Diencephalon (tissue), 1 donor: ENCODE measurements at places on chromosomes 11 and 22. TPM values are rescaled to one million over a fixed set of nuclear protein-coding genes. Genes with fewer than 3 reads are reported as not detected.

The OR52H1 gene
- total RNA-seq: 0.69 TPM

The ACTN3 gene
- total RNA-seq: 0.23 TPM

The TCIRG1 gene
- 4.8 TPM for total RNA-seq

The OR6A2 gene
- 1.8 TPM for total RNA-seq

The HBD gene
- not detected for total RNA-seq

The CALCA gene
- not detected for total RNA-seq

The RPS19BP1 gene
- 35.8 TPM for total RNA-seq

The KIRREL3 gene
- 30.0 TPM for total RNA-seq

The FJX1 gene
- total RNA-seq: 46.4 TPM

The RHOD gene
- 0.23 TPM for total RNA-seq

The DMC1 gene
- total RNA-seq: 7.6 TPM

The SAA1 gene
- total RNA-seq: not detected

The ANKK1 gene
- 0.23 TPM for total RNA-seq

The CCDC157 gene
- total RNA-seq: 9.9 TPM

The SEC14L6 gene
- 2.1 TPM for total RNA-seq

The TTC12 gene
- total RNA-seq: 11.1 TPM

The P2RY6 gene
- 0.92 TPM for total RNA-seq

The ADAMTS8 gene
- total RNA-seq: 2.5 TPM

The ARHGAP8 gene
- total RNA-seq: 1.4 TPM

The GGTLC3 gene
- not detected for total RNA-seq

The ACCS gene
- total RNA-seq: 16.6 TPM

The CNGA4 gene
- total RNA-seq: 0.23 TPM

The NPTXR gene
- total RNA-seq: 64.6 TPM

The MYBPC3 gene
- total RNA-seq: not detected

The FGF4 gene
- total RNA-seq: not detected

The LUZP2 gene
- total RNA-seq: 131 TPM

The ST14 gene
- total RNA-seq: 0.46 TPM

The ZNF70 gene
- 4.6 TPM for total RNA-seq

The DRAP1 gene
- 75.9 TPM for total RNA-seq

The ENTHD1 gene
- total RNA-seq: not detected

The FAM111B gene
- 7.2 TPM for total RNA-seq

The KCNK4 gene
- 7.2 TPM for total RNA-seq

The ZNF214 gene
- 14.1 TPM for total RNA-seq
